ENCODE measurements at places on chromosomes 5 and 9.

- no peak for DNase-seq
Observed at GRCh38 chr9:94110821-94111252, 26.6 kb downstream of the PTPDC1 start.

GRCh38 chr5:1967736-1968135 lies 85.0 kb upstream of the IRX4 start:
- DNase-seq: no peak

GRCh38 chr5:11785771-11786352 lies 118.4 kb downstream of the CTNND2 start:
- DNase-seq: no peak

GRCh38 chr5:172097356-172097755 lies 90.7 kb downstream of the STK10 start:
- no peak for DNase-seq

GRCh38 chr9:126411225-126411947 lies 84.8 kb downstream of the MVB12B start:
- DNase-seq: no peak

- peak; percentile 18 for DNase-seq
Observed at GRCh38 chr9:91424403-91425176, 958 bp upstream of the NFIL3 start.

GRCh38 chr5:157362012-157362411 lies 96.1 kb downstream of the CYFIP2 start:
- no peak for DNase-seq

- no peak for DNase-seq
Observed at GRCh38 chr5:148729182-148729581, 74.9 kb upstream of the HTR4 start.

- DNase-seq: no peak
Observed at GRCh38 chr5:139958432-139959148, 84.5 kb downstream of the NRG2 start.

DNA sequence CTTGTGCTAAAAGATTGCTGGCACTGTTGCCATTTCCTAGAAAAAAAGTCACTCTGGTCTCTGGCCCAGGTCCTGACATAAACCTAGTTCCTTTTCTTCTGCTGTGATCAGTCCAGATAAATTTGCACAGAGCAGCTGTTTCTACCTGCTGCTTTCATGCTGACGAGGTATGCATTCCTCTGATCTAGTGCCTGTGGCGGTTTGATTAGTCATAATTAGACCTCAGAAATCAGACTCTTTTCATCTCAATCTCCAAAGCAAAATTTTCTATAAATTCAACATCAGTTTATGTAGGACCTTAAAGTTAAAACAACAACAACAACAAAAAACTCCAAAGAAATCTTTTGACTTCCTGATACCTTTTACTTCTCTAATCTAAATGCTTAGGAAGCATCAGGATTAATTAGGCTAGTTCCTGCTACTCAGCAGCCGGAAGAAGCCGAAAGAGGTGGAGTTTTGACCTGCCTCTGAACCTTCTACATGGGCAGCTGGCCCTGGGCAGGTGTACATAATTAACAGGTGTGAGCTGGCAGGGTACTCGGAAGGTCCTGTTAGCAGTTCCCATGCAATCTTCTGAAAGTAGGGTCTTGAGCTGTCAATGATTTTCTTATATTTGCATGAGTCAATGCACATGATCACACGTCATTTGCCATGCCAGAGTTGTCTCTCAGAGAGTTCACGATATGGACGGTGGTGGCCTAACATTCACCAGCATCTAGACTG lies 83.3 kb upstream of the CCDC112 start:
- DNase-seq: no peak

- no peak for DNase-seq
Observed at GRCh38 chr5:1899201-1899600, 16.5 kb upstream of the IRX4 start.

GRCh38 chr5:39314591-39314990 lies 49.7 kb downstream of the C9 start:
- DNase-seq: no peak

- no peak for DNase-seq
Observed at GRCh38 chr5:95441636-95442035, 50.5 kb downstream of the FAM81B start.

DNA sequence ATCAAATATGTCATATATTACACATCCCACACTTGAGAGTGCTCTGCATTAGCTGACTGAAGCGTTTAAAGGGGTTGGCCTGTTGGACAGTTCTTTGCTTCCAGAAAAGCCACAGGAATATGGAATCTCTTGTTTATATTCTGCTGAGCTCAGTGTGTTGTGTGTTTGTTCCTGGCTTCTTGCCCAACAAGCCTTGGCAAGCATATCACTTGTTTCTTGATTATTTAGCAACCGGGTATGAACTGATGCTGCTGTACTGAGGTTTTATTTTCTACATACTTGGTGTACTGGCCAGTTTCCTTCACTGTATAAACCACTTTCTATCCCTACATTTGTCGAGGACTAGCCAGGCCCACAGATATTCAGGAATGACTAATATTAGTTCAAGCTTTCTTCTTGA lies 378.9 kb downstream of the KCTD16 start:
- DNase-seq: no peak

DNA sequence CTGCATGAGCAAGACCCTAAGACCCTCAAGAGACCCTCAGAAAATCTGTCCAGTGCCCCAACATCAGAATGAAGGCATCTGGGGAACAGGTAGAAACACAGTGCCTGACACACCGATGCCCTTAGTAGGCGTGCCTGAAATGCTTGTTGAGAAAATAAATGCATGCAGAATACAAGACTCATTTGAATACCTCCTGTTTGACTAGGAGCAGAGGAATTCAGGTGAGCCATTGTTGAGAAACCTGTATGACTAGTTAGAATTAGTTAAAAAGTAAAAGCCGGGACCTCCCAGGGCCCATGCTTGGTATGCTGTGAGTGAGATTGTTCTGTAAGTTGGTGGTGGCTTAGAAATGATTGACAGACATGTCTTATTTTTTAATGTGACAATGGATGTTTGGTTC lies 55.0 kb downstream of the WWC1 start:
- no peak for DNase-seq

GRCh38 chr5:2669913-2670312 lies 81.6 kb downstream of the IRX2 start:
- DNase-seq: no peak

DNA sequence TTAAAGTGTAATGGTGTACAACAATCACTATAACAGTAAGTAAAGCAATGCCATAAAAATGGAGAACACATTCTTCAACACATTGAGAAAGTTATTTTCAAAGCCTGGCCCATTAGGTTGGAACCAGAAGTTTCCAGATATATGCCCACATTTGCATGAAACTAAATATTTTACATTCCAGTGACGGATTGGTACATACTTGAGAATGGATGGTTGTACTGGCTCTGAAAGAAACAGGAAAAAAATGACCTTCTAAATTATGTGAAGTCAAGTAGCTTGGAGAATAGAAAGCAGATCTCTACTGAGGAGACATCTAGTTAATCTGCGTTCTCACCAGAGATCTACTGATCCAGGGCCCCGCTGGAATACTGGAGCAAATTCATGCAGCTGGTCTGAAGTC lies 1037.0 kb downstream of the NR2F1-AS1 start:
- no peak for DNase-seq

GRCh38 chr9:91214867-91215266 lies 146.9 kb downstream of the AUH start:
- no peak for DNase-seq

GRCh38 chr5:66933066-66933465 lies 263.5 kb downstream of the CD180 start:
- DNase-seq: no peak

- no peak for DNase-seq
Observed at GRCh38 chr5:179138568-179138925, 78.4 kb downstream of the ZNF354C start.

GRCh38 chr5:71767661-71768060 lies 48.6 kb downstream of the CARTPT start:
- DNase-seq: no peak

DNA sequence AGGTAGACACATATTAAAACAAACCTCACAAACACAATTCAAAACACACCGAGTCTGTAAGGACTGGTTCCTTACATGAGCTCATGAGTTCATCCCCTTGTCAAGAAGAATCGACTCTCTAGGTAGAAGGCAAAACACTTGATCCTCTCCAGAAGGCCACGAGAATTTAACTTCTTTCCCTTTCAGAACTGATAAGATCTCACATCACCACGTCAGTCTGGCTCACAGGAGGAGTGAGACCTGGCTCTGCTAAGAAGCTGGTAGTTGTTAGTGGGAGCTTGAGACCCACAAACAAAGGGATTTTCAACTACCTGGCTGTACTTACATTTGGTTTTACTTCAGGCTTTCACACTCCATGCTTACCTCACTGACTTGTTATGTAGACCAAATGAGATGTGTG lies 459.2 kb downstream of the ARHGEF28 start:
- DNase-seq: no peak

DNA sequence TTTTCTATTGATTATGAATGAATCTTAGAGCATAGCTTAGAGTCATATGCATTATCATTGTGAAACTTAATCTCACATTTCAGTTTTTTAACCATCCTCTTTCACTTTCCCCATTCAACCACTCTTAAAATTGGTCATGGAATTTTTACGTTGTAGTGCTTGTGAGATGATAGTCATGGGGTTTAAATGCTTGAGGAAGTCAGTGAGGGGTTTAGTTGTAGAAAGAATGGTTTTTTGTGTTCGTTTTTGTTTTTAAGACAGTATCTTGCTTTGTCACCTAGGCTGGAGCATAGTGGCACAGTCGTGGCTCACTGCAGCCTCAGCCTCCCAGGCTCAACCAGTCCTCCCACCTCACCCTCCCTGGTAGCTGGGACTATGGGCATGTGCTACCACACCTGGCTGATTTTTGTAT lies 19.6 kb downstream of the UGCG start:
- no peak for DNase-seq

DNA sequence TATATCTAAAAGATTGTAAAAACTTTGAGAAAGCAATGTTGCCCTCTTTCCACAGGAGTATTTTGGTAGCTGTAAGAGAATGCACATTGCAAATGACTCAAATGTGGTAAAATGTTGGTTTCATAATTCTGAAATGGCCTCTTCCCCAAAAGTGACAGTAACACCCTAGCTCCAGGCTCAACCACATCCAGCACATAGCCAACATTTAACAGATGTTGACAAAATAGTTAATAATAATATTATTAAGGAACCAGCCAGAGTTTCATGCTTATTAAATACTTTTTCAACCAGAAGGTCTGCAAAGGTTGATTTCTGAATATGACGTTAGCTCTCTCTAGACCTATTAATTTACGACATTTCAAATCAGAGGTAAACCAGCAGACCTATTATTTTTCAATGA lies 1.3 kb downstream of the ANXA1 start:
- DNase-seq: no peak

GRCh38 chr5:136016945-136017530 lies 11.8 kb upstream of the TGFBI start:
- DNase-seq: no peak

DNA sequence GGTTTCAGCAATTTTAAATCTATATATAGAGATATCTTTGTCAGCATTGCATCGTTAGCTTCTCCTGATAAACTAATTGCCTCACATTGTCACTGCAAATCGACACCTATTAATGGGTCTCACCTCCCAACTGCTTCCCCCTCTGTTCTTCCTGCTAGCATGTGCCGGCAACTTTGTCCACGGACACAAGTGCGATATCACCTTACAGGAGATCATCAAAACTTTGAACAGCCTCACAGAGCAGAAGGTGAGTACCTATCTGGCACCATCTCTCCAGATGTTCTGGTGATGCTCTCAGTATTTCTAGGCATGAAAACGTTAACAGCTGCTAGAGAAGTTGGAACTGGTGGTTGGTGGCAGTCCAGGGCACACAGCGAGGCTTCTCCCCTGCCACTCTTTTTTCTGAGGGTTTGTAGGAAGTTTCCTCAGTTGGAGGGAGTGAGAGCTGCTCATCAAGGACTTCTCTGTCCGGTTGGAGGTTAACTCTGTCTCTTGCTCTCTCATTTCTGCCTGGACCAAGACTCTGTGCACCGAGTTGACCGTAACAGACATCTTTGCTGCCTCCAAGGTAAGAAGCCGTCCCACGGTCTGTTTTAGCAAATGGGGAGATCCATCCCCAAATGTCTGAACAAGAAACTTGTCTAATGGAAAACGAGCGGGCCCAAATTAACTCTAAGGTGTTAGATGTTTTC lies at the start of gene IL4:
Gene IL4 (plus strand): TSS at position 51 of the 692 bp plus-strand sequence. CDS start 62 bp downstream, at position 113.
- no peak for DNase-seq

DNA sequence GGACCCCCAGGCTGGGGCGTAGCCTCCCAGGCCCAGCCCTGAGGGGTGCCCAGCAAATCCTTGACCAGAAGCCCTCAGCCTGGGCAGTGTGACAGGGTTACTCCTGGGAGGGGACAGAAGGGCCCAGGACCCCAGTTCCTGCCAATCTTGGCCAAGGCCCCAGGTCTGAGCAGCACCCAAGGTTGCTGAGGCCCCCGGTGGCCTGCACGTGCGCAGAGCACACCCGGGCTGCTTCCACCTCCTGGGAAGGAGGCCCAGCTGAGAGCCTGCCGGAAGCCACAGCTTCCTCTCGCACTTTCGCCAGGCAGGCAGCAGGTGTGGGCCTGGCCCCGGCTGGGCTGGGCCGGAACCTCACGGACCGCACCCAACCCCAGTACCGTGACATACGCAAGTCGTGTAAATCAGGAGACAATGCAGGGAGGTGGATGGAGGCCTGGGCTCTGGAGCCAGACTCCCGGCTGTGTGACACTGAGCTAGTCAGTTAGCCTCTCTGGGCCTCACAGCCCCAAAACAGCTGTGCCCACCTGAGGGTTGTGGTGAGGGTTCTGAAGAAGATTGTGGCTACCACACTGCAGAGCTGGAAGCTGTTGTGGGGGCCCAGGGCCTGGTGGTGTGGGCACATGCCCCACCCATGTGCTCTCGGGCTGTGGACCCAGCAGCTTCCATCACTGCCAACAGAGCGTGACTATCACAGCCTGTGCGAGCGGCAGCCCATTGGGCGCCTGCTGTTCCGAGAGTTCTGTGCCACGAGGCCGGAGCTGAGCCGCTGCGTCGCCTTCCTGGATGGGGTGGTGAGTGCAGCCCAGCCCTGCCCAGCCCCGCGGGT lies 5.1 kb downstream of the GRK6 start:
- DNase-seq: no peak

GRCh38 chr5:54398191-54398590 lies 57.3 kb upstream of the HSPB3 start:
- no peak for DNase-seq

GRCh38 chr9:75333624-75334023 lies 245.3 kb downstream of the OSTF1 start:
- DNase-seq: no peak

GRCh38 chr5:88829054-88829453 lies 53.9 kb downstream of the MEF2C start:
- DNase-seq: no peak

DNA sequence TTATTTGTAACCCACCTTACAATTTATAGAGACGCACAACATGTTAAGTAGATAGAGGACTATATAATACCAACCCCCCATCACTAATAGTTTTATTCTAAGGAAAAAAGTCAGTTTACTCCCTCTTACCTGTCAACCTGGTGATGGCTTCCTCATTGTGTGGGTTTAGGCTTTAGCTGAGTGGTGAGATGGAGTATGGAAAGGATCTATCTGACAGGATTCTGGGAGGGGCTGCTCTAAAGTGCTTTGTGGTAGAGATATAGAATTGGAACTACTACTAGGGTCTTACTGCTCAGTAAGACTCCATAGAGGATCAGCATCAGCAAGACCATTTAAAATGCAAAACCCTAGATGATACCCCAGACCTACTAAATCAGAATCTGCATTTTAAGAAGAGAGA lies 82.1 kb upstream of the IFNE start:
- DNase-seq: no peak

Data from stimulated activated CD4-positive, alpha-beta T cell treated with anti-CD3 and anti-CD28 coated beads, TNF-alpha, amount 100 ng/mL, for 1 hour (primary cell).